ENCODE measurements at places on chromosomes 3 and 15.

DNA sequence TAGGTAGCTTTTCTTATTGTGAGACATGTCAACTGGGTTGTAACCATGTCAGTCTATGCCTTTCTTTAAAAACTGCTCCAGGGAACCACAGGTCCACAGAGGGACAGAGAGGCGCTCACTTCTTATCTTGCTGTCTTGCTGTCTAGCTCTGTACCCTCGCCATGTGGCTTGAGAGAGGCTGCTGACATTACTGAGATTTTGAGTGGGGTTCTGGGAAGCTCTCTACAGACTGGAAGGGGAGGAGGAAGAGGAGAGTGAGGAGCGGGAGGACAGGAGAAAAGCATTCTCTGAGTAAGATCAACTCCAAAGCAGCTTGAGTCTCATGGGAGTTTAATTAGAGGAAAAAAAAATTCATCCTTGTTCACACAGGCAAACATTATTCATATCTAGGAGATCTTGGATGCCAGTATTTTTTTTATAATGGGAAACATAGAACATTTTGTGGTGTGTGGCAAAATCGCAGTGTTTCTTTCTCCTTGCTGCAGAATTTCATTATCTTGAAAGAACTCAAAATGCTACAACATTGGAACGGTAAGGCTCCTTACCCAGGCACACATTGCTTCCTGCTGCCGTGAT, 1037.0 kb upstream of the NR2F2 start:
- DNase-seq, result no peak

DNA sequence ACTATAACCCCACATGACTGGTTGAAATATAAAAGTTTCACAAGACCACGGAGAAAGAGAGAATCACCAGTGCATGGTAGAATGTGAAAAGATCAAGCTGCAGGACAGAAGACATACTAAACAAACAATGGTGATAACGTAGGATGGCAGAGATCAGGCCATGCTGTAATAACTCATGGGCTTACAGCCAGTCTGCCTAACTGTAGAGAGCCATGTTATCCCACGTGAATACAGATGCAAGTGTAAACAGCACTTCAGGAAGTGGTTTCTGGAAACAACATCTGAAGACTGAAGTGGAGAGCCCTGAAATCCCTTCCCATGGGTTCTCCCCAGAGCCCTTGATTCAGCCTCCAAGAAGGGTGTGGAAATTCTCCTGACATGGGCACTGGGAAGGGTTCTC, 103.2 kb upstream of the SLCO2A1 start:
- DNase-seq, result no peak

GRCh38 chr3:12428126-12428525, 56.2 kb upstream of the TSEN2 start:
- DNase-seq, result no peak

GRCh38 chr3:124620600-124621063, 109.6 kb upstream of the UMPS start:
- DNase-seq, result peak; percentile 92

GRCh38 chr15:71118881-71119632, 3.8 kb downstream of the THSD4 start:
- DNase-seq, result no peak
